ENCODE measurements at places on chromosomes 2 and 18. TPM values are rescaled to one million over a fixed set of nuclear protein-coding genes. Genes with fewer than 3 reads are reported as not detected.

- no peak overlapping the region for H3K4me3 ChIP-seq
- H3K27ac ChIP-seq: no peak overlapping the region
- no peaks in the 10 kb centered on the region for H3K4me1 ChIP-seq
- no peaks in the 10 kb centered on the region for H3K27me3 ChIP-seq
- H3K36me3 ChIP-seq: no peaks in the 10 kb centered on the region
Observed at GRCh38 chr2:214543386-214543955, 132.6 kb downstream of the VWC2L start.

- no peaks in the 10 kb centered on the region for H3K36me3 ChIP-seq
- no peak overlapping the region for H3K27ac ChIP-seq
- DNase-seq: no peak
- no peaks in the 10 kb centered on the region for H3K4me1 ChIP-seq
- H3K27me3 ChIP-seq: no peaks in the 10 kb centered on the region
Observed at GRCh38 chr18:56532176-56532840, 106.1 kb downstream of the TXNL1 start.

- DNase-seq: no peak
- H3K4me1 ChIP-seq: no peaks in the 10 kb centered on the region
- H3K27me3 ChIP-seq: no peaks in the 10 kb centered on the region
- H3K36me3 ChIP-seq: no peaks in the 10 kb centered on the region
- peak overlapping the region; percentile 89 for H3K27ac ChIP-seq
- H3K4me3 ChIP-seq: peak overlapping the region; percentile 88
Observed at GRCh38 chr2:9205486-9205885, 1.1 kb upstream of the ASAP2 start.

GRCh38 chr2:57598551-57598950 lies 448.1 kb upstream of the VRK2 start:
- no peaks in the 10 kb centered on the region for H3K4me1 ChIP-seq
- H3K27me3 ChIP-seq: no peaks in the 10 kb centered on the region
- DNase-seq: no peak
- H3K4me3 ChIP-seq: no peak overlapping the region
- H3K27ac ChIP-seq: no peak overlapping the region
- no peaks in the 10 kb centered on the region for H3K36me3 ChIP-seq

DNA sequence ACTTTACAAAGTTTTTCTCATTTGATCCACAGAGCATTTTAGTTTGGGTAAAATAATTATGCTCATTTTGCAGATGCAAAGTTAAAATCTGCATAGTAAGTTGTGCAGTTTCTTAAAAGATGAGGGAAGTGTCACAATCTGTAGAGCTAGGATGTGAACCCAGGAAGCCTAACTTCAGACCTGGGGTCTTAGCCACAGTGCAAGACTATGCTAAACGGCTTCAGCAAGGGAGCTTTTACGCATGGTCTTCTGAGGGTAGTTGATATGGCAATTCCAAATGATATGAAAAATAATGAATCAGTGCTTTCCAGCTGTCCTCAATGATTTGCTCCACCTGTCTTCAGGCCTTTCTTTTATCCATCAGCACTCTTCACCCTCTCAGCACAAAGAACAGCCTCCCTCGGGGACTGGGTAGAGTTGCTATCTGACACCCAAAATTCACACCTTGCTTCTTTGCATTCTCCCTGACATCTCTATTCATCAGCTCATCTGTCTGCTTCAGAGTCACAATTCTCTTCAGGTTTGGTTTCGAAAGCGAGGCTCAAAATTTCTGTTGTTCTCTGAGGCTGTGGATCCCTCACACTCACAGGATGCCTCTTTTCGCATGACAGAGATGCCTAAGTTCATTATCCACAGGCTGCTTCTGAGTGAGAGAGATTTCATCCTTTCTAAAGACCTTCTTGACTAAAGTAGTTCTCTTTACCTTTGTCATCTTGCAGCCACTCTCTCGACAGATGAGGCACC lies 302.5 kb downstream of the NRXN1 start:
- no peaks in the 10 kb centered on the region for H3K36me3 ChIP-seq
- no peaks in the 10 kb centered on the region for H3K27me3 ChIP-seq
- no peak overlapping the region for H3K4me3 ChIP-seq
- H3K27ac ChIP-seq: no peak overlapping the region
- DNase-seq: no peak
- no peaks in the 10 kb centered on the region for H3K4me1 ChIP-seq

- no peak overlapping the region for H3K27ac ChIP-seq
- H3K27me3 ChIP-seq: no peaks in the 10 kb centered on the region
- no peak for DNase-seq
- H3K36me3 ChIP-seq: no peaks in the 10 kb centered on the region
- no peak overlapping the region for H3K4me3 ChIP-seq
Observed at GRCh38 chr2:72062336-72062735, 85.3 kb downstream of the CYP26B1 start.

DNA sequence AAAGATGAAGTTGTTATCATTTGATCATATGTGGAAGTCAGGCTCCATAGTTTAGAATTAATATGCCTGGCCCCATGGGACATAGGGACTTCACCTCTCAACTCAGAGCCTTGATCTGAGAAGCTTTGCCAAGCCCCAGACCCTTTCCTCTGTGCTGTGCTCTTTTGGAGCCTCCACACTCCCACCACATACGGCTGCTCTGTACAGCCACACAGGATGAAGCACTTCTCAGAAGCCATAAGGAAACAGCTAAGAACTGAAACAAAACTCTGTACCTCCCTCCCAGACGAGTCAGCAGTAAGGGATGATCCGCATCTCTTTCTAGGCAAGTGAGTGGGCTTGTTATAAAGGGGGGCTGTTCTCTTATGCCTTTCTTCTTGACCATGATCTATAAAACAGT lies 66.5 kb downstream of the CAB39 start:
- DNase-seq: no peak
- H3K36me3 ChIP-seq: no peaks in the 10 kb centered on the region
- H3K27me3 ChIP-seq: no peaks in the 10 kb centered on the region
- no peak overlapping the region for H3K27ac ChIP-seq
- H3K4me3 ChIP-seq: no peak overlapping the region

GRCh38 chr2:203808046-203808750 lies 59.4 kb upstream of the CTLA4 start:
- H3K4me1 ChIP-seq: peaks cover 9% of the 10 kb centered on the region
- no peaks in the 10 kb centered on the region for H3K36me3 ChIP-seq
- H3K27ac ChIP-seq: no peak overlapping the region
- DNase-seq: no peak
- no peak overlapping the region for H3K4me3 ChIP-seq

DNA sequence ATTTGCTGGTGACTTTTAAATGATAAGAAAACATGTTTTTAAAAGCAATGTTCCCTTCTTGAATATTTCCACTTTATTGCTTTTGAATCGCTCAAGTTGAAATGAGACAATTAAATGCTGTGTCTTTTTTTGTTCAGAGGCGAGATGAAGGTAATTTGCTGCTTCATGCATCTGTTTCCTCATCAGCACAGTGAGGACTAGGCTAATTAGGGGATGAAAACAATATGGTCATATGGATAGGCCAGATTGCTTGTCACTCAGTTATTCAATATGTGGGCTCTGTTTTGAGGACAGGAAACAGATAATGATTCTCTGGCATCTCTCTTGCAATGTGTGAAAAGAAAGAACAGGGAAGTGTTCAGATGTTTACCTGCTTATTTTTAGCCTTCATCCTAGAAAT lies 61.0 kb downstream of the ERBB4 start:
- no peak for DNase-seq
- no peaks in the 10 kb centered on the region for H3K36me3 ChIP-seq
- no peaks in the 10 kb centered on the region for H3K27me3 ChIP-seq
- H3K4me3 ChIP-seq: no peak overlapping the region
- H3K4me1 ChIP-seq: no peaks in the 10 kb centered on the region

DNA sequence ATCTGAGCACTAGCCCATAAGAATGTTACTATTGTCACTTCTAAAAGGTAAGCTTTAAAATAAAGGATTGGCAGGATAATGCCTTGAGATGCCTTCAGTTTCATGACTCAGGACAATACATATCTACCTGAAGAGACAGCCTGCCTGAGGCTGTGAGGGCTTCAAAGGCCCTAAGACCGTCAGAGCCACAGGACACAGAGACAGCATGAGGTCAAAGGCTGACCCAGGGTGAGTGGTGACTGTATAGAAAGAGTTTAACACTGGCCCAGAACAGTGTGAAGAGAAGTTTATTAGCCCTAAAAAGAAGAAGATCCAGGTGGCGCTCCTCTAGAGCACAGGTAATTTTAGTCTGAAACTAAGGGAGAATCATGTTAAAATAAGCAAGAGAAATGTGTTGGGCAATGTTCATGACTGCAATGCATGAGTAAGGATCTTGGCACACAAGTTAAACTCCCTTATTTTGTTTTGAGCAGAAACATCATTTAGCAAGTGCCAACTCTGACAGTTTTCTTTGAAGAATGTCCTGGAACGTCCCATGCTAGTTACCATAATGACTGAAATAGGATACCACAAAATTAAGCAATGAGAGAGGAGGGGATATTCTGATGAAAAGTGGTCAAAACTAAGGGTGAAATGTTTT lies 78.1 kb upstream of the FAM110C start:
- H3K4me1 ChIP-seq: no peaks in the 10 kb centered on the region
- H3K36me3 ChIP-seq: no peaks in the 10 kb centered on the region
- H3K27ac ChIP-seq: no peak overlapping the region
- H3K27me3 ChIP-seq: no peaks in the 10 kb centered on the region
- no peak for DNase-seq

DNA sequence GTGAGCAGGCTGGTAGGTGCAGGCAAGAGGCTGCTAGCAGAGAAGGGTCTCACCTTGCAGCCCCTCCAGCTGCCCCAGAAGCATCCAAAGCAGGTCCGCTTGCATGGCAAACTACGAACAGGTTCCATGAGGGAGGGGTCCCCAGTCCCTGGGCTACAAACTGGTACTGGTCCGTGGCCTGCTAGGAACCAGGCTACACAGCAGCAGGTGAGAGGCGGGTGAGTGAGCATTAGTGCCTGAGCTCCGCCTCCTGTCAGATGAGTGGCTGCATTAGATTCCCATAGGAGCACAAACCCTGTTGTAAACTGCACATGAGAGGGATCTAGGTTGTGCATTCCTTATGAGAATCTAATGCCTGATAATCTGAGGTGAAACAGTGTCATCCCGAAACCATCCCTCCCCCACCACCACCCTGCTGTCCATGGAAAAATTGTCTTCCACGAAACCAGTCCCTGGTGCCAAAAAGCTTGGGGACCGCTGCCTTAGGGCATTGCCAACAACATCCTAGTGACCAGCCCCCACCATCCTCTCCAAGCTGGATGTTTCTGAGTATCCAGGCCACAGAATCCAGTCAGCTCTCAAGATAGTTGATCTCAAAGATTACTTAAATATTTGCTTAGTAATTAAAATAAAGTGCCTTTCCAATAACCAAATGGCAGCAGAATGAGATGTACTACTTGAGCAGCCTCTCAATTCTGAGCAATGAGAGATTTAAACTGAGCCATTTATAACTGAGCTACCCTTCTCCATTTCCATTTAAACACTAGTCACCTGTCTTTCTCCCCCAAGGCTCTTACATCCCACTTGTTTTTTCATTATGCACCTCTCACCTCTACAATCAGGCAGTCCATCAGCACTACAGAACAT lies 32.4 kb downstream of the LRP2 start:
- H3K27me3 ChIP-seq: no peaks in the 10 kb centered on the region
- no peak for DNase-seq
- H3K4me1 ChIP-seq: no peaks in the 10 kb centered on the region
- no peak overlapping the region for H3K27ac ChIP-seq

GRCh38 chr2:239834143-239834542 lies 191.0 kb downstream of the NDUFA10 start:
- no peaks in the 10 kb centered on the region for H3K36me3 ChIP-seq
- no peaks in the 10 kb centered on the region for H3K27me3 ChIP-seq
- no peak overlapping the region for H3K27ac ChIP-seq
- no peak overlapping the region for H3K4me3 ChIP-seq

DNA sequence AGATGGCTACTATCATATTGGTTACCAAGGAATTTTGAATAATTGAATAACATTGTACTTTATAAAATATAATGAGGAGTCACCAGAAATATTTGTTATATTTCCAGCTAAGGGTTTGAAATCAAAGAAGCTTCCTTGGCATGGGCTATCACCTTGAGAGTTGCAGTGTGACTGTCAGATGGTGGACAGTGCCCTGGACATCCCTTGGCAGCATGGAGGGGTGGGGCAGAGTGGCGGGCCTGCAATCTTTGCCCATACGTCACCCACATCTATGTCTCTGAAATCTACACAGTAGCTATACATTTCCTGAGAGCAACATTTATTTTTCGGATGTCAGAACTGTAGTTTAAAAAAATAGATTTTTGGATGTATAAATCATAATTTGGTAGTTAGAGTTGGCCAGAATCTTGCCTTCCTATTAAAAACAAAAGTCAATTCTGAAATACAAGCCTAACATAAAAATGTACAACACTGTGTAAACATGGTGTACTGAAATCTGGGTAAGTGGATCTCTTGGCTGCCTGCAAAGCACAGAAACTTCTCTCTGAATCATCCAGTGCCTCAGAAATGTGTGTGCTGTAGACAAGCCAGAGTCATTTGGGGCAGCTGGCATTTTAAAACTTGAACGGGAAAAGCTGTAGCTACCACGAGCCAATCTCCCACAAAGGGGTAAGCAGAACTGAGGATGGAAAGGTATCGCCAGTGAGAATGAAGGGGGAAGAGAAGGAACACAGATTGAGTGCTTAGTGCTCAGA lies 124.2 kb upstream of the ARHGAP28 start:
- H3K36me3 ChIP-seq: no peaks in the 10 kb centered on the region
- no peak overlapping the region for H3K27ac ChIP-seq
- no peaks in the 10 kb centered on the region for H3K27me3 ChIP-seq
- H3K4me1 ChIP-seq: no peaks in the 10 kb centered on the region
- DNase-seq: no peak

GRCh38 chr2:59654710-59655109 lies 898.7 kb downstream of the BCL11A start:
- H3K4me1 ChIP-seq: no peaks in the 10 kb centered on the region
- no peak for DNase-seq
- no peak overlapping the region for H3K4me3 ChIP-seq
- H3K36me3 ChIP-seq: no peaks in the 10 kb centered on the region

- no peaks in the 10 kb centered on the region for H3K36me3 ChIP-seq
- no peak overlapping the region for H3K4me3 ChIP-seq
- no peak overlapping the region for H3K27ac ChIP-seq
Observed at GRCh38 chr18:70276416-70277191, 12.2 kb upstream of the SOCS6 start.

DNA sequence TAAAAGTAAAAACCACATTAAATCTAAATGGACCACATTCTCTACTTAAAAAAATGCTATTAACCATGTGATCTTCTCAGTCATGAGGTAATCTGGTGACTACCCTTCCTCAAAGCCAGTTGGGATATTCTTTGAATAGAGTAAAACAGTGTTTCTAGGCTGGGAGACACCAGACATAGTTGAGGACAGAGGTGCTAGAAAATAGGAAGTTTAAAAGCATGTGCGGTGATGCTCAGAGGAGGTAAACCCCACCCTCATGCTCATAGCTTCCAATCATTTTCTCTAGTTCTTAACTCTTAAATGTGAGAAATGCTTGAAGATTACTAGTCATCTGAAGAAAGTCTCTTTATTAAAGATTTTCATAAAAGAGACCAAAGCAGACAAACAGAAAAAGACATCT lies 30.7 kb upstream of the ELAC1 start:
- H3K36me3 ChIP-seq: no peaks in the 10 kb centered on the region
- H3K4me1 ChIP-seq: no peaks in the 10 kb centered on the region
- no peaks in the 10 kb centered on the region for H3K27me3 ChIP-seq
- H3K4me3 ChIP-seq: no peak overlapping the region
- H3K27ac ChIP-seq: no peak overlapping the region

Gene TMEFF2
- total RNA-seq: 0.54 TPM

Gene L3MBTL4
- total RNA-seq: 14.0 TPM

Gene CPLX4
- total RNA-seq: not detected

Gene C2orf74
- 10.7 TPM for total RNA-seq

Gene CPS1
- 160 TPM for total RNA-seq

Gene MEX3C
- 16.5 TPM for total RNA-seq

Gene CLIP4
- total RNA-seq: 7.0 TPM

Gene GRHL1
- 6.6 TPM for total RNA-seq

Gene EGR4
- total RNA-seq: not detected

Gene CHRND
- total RNA-seq: not detected

Gene RTP5
- total RNA-seq: not detected

All from Peyer's patch (tissue), 4 donors.